ENCODE measurements at places on chromosomes 11 and 22.

DNA sequence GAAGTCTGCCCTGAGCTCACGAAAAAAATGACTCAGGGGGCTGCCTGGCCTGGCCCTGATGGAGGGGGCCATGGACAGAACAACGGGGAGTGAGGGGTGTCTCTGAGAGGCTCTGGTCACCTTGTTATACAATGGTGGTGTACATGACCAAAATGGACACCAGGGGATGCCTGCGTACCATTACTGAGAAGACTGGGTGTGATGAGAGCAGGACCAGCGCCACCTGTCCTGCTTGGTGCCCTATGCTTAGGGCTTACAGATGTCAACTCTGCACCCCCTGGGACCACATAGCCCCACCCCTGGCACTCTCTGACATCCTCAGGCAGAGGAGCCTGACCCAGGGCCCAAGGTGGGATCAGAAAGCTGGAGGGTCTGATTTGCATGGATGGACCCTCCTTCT, 104.8 kb downstream of the ZNF280B start:
- DNase-seq: no peak

GRCh38 chr22:21816787-21817496, 50.5 kb downstream of the MAPK1 start:
- DNase-seq: peak; percentile 91

DNA sequence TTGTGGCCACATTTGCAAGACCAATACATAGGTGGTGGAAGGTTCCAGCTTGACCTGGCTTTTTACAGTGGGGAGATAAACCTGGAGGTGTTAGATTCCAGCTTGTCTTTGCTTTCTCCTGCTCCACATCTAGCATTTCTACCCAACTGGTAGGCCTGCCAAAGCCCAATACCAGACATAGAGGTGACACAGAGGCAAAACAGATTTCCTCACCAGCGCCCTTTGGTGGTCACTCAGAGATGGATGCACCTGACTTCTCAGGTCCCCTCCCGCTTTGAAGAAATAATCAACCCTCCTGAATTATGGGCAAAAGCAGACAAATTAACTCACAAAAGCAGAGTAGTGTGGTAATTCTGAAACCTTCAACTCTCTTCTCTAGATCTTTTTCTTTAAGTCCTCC, 1356.2 kb downstream of the FAM181B start:
- DNase-seq: no peak

DNA sequence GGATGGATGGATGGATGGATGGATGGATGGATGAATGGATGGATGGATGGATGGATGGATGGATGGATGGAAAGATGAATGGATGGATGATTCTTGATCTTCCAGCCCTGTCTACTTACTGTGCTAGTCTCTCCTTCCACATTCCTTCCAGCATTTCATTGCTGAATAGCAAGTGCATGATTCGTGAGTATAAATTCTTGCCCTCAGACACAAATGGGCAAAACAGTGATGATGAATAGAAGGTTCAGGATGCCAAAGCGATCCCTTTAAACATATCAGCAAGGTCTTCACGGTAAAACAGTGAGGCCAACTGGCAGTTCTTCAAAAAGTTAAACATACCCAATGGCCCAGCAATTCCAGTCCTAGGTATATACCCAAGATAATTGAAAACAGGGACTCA, 400.2 kb downstream of the MN1 start:
- DNase-seq: peak; percentile 32

- no peak for DNase-seq
These were observed 568 bp upstream of the BIK start for GRCh38 chr22:43109921-43110443.

DNA sequence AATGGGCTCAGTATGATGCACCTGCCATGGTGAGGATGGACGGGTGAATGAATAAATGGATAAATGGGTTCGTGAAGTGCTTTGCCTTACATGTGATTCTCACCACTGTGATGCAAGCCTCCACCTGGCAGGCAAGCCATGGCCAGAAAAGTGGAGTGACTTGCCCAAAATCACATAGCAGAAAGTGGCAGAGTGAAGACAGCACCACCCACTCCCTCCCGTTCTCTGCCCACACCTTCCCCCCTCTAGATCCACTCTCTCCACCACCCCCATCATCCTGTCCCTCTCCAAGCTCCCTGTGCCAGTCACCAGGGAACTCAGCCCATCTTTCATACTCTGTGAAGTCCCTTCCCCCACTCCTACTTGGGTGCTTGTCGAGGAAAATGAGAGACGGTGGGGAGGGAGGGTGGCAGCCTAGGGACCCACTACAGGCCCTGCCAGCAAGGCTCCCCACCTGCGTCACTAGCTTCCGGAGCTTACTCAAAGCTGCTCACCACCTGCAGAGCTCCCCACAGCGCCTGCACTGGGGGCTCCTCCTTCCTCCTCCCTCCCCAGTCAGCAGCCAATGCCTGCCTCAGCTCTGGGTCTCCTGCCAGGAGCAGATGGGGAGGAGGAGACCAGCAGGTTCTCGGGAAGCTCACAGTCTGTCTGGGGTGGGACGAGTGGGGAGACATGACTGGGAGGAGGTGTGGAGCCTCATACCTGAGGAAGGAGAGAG, 82.3 kb downstream of the PDE2A start:
- no peak for DNase-seq

DNA sequence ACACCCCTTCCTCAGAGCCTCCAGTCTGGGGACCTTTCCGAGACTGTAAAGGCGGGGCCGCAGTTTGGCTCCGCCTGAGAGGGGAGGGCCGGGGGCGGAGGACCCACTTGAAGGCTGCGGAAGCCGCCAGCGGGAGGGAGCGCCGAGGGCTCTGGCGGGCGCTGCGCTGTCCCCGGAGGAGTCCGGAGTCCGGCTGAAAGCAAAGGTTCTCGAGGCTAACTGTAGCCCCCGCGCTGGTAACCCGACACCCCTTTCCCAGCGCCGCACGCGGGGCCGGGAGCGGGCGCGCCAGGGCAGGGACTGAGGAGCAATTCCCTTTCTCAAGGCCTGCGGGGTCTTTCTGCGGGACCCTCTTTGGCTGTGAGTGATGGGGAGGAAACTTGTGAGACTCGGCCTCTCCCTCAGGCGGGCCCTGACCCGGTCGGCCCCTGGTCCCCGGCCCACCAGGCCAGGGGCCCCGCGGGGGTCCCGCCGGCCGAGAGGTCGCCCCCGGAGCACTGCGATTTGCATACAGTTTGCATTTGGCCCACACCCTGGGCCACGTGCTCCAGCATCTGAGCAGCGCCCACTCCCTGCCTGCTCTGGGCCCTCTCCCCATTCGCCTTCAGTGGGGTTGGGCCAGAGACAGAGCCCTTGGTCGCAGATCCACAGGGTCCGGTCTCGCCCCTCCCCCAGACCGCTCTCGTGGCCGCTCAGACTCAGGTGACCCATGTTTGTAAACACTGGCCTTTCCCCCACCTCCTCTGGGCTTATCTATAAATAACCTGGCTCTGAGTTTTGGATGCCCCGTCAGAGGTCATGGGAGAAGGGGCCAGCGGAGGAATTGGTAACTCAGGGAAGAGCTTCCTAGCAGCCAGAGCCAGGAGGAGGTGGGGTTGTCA, 519 bp upstream of the ART5 start:
- DNase-seq: peak; percentile 67

- no peak for DNase-seq
These were observed 197.4 kb downstream of the ADAMTS15 start for GRCh38 chr11:130645843-130646197.

- DNase-seq: no peak
These were observed 1.7 kb downstream of the TRPM5 start for GRCh38 chr11:2442589-2442988.

DNA sequence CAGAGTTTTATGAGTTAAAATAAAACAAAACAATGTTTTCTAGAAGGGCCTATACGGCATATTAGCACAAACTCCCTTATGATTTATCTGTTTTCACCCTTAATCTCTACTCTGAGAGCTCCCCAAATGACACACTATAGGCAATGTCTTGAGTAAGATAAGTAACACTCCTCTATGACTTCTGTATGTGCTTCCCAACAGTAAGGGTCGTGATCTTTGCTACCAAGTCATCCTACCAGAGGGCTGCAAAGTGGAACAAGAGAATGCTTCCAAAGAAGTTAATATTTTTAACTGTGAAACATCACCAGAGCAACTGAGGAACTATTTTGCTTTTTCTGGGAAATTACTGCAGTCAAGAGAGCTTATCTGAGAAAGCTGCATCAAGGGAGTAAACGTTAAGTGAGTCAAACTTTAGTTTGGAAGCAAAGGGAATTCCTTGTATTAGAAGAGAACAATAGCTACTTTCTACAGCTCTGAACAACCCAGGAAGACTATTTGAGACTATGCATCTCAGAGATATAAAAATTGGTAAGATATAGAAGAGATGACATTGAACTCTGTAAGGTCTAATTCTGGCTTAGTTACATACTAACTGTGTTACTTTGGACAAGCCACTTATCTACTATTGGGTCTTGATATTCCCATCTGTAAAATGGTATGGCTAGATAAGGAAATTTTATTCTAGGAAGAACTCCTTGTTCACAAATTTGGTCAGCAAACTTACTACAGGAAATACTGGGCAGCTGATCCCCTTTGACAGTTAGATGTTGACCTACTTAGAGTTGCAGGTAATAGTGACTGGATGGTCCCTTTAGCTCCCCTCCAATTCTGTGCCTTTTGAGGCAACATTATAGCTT, 43.7 kb upstream of the CCDC34 start:
- DNase-seq: no peak

- peak; percentile 36 for DNase-seq
These were observed 131.0 kb upstream of the LDLRAD3 start for GRCh38 chr11:35812828-35813227.

GRCh38 chr11:36141196-36141953, 147.8 kb downstream of the COMMD9 start:
- no peak for DNase-seq

DNA sequence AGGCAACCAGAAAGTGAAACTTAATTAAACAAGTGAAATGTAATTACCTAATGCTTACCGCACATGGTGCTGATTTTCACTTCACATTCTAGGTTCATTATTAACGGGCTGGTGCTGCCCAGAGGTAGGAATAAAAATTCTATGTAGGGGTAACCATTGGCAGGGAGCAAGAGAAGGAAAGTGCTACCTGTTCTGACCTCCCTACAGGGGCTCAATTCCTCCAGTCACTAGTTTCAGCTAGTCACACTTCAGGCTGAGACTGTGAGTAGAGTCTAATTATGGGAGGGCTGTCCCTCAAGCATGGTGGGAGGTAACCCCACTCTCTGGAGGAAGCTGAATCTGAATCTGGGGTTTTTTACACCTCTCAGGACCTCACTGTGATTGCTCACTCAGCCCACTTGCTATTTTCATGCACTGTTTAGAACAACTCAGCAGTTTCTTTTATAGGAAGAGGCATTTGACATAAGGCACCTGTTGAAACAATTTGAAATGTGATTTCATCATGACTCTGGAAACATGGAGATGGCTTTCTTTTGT, 75.4 kb downstream of the MAML2 start:
- DNase-seq: no peak

GRCh38 chr11:18065572-18065971, 19.5 kb upstream of the TPH1 start:
- DNase-seq: no peak

- DNase-seq: peak; percentile 10
These were observed 20.1 kb upstream of the PANX2 start for GRCh38 chr22:50150161-50151129.

DNA sequence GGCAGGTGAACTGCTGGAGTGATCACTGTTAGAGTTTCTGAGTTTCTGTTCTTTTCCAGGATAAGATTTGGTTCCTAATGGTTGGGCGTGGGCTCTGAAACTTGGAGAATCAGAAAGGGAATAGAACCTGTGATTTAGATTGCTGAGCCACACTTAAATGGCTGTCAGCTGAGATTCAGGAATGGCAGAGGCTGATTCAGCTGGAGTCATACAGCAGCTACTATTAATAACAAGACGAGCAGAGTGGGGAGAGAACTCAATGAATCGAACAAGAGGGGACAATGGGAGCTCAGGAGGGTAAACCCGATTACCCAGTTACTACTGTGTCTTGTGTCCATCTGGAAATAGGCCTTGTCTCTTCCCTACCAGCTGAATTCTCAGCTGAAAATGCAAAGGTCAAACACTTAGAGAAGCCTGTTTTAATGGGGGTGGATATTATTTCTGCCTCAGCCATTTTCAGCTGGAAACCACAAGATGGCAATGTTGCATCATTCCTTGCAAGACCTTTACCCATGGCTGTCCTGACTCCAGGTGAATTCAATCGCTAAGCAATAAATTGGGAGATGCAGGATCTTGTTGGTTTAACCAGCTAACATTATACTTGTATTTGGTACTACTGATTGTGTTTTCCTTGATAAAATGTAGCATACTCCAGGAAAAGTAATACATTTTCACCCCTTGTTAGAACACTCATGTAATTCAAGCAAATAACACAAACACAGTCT, 104.5 kb upstream of the RAG2 start:
- peak; percentile 48 for DNase-seq

GRCh38 chr11:121257976-121258375, 34.6 kb upstream of the SC5D start:
- no peak for DNase-seq

GRCh38 chr22:32444068-32444467, 20.2 kb downstream of the BPIFC start:
- no peak for DNase-seq

DNA sequence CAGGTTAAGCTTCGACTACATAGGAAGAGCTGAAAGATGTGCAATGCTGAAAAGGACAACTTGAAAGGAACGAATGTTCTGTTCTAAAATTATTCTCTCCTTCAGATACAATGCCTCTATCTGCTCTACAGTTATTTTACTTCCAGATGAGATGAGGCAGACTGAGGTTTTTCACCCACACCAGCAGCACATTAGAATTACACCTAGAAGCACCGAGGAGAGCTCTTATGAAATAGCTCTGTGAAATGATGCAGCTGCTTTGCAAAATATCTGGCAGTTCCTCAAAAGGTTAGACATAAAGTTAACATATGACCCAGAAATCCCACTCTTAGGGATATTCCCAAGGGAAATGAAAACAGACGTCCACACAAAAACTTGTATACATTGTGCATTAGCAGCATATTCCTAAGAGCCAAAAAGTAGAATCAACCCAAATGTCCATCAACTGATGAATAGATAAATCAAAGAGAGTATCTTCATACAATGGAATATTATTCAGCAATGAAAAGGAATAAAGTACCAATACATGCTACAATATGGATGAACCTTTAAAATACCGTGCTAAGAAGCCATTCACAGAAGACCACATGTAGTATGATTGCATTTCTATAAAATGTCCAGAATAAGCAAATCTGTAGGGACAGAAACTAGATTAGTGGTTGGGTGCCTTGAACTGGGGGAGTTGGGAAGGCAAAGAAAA, 34.5 kb downstream of the WT1 start:
- DNase-seq: no peak

- no peak for DNase-seq
These were observed 87.7 kb upstream of the ANO3 start for GRCh38 chr11:26244207-26244606.
